Neural crest cell (in vitro differentiated cells): ENCODE measurements at places on chromosomes 5 and 9. TPM values are rescaled to one million over a fixed set of nuclear protein-coding genes. Genes with fewer than 3 reads are reported as not detected.

GRCh38 chr9:5435912-5436311 lies 1.8 kb downstream of the PLGRKT start:
- no peak for DNase-seq

GRCh38 chr5:125189531-125189941 lies 443.1 kb upstream of the ZNF608 start:
- DNase-seq, result no peak

DNA sequence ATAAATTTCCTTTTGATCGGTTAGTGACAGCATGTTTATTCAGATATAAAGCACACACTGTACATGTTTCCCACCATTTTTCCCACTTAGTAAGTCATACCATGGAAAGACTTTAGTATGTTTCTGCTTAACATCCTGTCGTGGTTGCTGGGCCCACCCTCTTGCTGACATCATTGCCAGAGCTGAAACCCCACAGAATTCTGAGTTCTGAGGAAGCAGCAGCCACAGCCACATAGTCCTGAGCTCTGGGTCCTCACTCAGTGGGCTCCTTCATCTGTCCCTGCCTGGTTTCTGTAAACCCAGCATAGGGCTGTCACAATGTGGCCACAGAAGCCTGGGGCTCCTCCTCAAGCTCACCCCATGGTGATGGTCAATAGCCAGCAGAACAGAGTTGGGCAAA lies 441.5 kb downstream of the ENC1 start:
- DNase-seq, result no peak

- no peak for DNase-seq
Measured at GRCh38 chr5:56279291-56279690, 46.2 kb upstream of the ANKRD55 start.

GRCh38 chr5:96742538-96742937 lies 65.2 kb downstream of the ERAP1 start:
- no peak for DNase-seq

- no peak for DNase-seq
Measured at GRCh38 chr9:97981846-97982682, 1.1 kb upstream of the ANP32B start.

GRCh38 chr5:137231540-137231939 lies 267.6 kb downstream of the SPOCK1 start:
- DNase-seq, result no peak

GRCh38 chr9:81824802-81825730 lies 103.2 kb upstream of the SPATA31D4 start:
- DNase-seq, result no peak

- DNase-seq, result peak; percentile 36
Measured at GRCh38 chr9:128203707-128204551, 750 bp downstream of the DNM1 start.

- DNase-seq, result no peak
Measured at GRCh38 chr5:6457592-6457991, 8.9 kb downstream of the UBE2QL1 start.

DNA sequence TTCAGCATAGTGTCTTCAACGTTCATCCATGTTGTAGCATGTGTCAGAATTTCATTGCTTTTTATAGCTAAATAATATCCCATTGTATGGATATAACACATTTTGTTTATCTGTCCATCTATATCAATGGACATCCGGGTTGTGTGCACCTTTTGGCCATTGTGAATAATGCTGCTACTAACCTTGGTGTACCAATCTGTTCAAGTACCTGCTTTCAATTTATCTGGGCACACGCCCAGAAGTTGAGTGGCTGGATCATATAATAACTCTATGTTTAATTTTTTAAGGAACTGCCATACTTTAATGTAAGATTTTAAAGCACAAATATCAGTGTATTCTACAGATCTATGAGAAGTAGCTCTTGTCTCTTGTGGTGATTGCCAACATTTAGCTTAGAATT lies 43.5 kb downstream of the SCAI start:
- no peak for DNase-seq

DNA sequence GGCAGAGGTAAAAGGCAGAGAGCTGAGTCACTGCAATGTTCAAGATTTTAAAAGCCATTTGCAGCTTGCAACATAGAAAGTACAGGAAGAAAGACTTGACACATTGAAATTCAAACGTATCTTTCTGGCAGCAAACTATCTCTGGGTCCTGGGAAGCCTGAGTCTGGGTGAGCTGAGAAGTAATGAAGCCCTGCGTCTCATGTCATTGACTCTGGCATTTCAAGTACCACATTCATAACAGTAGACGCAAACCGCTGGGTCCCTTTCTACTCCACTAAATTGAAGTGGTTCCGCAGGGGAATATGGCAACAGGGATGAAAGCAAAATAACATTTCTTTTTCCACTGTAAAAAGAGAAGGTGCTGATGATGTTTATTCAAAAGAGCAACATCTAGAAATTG lies 694.3 kb downstream of the BRINP1 start:
- DNase-seq, result no peak

DNA sequence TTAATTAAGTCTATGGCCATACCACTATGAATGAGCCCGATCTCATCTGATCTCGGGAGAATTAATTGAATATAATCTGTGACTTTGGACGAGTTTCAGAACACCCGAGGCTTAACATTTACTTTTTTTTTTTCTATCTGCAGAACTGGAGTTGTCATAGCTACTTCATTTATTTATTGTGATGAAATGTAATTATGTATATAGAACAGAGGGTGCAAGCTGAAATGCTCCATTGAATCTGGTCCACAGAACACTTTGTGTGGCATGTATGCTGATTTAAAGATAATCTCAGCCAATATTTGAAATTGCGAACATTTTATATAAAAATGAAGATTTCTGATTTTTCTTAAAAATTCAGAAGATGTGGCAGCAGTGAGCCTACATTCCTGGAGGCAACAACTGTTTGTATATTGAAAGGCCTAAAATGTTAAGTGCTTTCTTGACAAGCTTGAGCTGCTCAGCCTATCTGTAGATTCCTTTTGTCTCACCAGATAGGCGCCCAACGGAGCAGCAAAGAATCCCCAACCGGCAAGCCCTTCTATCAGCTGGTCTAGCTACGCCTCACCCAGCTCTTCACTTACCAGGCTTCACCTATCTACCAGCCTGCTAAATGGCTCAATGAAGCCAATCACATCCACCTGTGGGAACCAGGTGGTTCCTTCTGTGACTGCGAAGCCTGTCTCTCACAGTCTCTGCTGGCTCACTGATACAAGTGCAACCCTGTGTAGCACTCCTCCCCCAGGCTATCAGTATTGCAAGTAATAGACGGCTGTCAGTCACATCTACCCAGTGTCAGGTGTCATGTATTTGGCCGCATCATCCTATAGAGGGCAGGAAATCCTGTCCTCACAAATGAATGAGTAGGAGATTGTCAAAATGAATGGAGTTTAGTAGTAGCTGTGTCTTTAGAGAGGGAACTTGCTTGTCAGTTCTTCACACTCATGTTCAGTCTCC lies 170.6 kb upstream of the MRPS30 start:
- DNase-seq, result no peak

- no peak for DNase-seq
Measured at GRCh38 chr5:62477801-62478200, 65.2 kb downstream of the IPO11 start.

GRCh38 chr5:73619606-73620333 lies 6.2 kb upstream of the ARHGEF28 start:
- DNase-seq, result no peak

GRCh38 chr5:129935626-129936025 lies 31.4 kb downstream of the CHSY3 start:
- no peak for DNase-seq

DNA sequence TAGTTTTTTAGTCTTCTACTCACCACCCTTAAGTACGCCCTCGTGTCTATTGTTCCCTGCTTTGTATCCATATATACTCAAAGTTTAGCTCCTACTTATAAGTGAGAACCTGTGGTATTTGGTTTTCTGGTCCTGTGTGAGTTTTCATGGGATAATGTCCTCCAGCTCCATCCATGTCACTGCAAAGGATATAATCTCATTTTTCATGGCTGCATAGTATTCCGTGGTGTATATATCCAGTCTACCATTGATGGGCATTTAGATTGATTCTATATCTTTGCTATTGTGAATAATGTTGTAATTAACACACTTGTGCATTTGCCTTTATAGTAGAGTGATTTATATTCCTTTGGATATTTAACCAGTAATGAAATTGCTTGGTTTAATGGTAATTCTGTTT lies 579.9 kb downstream of the CDH18 start:
- DNase-seq, result no peak

- DNase-seq, result no peak
Measured at GRCh38 chr5:150519560-150519945, 11.6 kb downstream of the NDST1 start.

DNA sequence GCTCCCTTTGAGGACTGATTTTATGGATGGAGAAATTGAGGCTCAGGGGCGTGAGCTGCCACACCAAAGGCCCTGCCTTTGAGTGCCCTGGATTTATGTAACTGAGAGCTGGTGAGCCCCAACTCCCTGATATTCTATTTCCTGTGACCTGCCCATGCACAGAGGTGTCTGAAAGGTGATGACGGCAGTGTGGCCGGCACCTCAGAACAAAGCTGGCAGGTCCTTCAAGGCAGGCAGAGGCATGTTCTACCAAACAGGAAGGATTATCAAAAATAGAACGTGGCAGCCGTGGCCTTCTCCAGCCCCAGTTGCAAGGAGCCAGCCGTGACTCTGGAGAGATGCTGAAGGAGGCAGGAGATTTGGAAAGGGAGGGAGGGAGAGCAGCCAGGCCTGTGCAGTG lies 36.2 kb downstream of the INSYN2B start:
- DNase-seq, result no peak

GRCh38 chr5:39513236-39513635 lies 88.5 kb upstream of the DAB2 start:
- DNase-seq, result no peak

- no peak for DNase-seq
Measured at GRCh38 chr9:116843863-116844620, 156.9 kb downstream of the TRIM32 start.

DNA sequence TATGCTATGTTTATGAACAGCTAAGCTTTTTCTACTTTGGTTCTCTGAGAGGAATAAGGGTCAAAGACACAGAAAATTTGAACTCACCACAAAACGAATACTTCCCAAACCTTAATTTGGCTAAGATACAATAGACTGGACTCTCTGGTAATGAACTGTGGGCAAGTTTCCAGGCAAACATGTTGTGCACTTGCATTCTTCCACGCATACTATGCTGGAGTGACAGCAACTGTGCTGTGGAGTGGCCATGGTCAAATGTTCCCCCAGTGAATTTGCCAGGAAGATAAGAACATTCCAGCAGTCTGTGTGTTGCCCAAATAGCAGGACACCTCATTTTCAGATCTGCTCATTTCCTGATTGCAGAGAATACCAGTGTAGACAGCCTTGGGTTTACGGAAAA lies 275.3 kb upstream of the IL12B start:
- no peak for DNase-seq

DNA sequence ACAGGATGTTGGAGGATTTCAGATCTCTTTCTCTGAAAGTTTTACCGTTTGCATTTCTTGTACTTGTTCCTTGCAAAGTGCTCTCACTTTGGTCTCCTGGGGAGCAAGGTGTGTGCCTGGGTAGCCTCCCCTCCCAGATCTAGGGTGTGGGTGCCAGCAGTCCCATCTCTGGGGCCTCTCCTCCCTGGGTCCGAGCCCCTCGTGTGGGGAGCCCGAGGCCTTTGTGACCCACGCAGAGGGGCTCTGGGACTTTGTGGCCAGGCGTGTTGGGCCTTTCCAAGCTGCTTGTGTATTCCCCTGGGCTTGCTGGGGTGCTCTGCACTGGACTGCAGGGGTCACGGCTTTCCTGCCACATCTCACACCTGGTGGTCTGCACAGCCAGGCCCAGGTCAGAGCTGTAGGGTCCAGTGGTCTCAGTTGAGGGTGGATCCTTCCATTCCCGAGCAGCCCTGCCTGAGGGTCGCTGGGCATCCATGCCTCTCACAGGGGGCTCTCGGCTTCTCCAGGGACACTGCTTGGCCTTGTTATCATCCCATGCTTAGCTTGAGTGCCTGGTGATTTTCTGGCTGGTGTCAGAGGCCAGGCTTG lies 96.3 kb downstream of the CACNA1B start:
- DNase-seq, result no peak

DNA sequence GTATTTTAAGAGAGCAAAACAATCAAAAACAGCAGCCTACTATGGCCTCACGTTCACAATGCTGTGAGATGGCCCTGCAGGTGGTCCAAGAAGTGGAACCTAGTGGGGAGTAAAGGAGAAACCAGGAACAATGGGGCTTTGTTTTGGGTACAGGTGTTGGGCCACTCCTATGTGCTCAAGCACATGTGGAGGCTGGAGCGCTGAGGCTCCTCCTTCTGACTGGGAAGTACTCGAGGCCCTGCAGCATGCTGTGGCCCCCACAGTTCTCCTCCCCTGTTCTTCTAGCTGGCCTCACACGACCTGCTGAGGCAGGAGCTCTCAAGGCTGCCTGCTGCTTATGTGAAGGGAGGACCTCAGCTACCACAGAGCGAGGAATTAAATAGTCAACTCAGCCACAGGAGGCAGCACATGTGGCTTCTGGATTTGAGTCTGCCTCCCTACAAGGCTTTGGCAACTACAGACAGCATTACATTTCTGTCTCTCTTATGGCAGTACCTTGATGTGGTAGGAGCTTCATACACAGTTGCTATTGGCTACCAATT lies 482.3 kb downstream of the SPOCK1 start:
- no peak for DNase-seq

DNA sequence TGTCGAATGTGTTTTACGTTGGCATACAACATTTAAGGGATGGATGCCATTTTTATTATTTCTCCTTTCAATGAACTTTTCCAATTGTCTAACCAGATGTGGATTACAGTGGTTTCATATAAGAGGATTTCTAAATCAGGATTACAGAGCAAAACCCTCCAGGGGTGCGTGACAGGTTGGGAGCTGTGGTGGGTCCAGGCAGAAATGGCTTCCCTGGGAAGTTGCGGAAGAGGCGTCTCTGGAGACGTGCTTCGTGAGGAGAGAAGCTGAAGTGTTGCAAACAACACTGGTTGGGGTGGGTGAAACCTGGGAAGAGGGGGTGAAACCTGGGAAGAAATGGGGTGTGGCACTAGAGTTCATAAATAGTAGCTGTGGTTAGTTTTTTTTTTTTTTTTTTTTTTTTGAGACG lies 4.5 kb upstream of the RPL26L1 start:
- DNase-seq, result no peak

DNA sequence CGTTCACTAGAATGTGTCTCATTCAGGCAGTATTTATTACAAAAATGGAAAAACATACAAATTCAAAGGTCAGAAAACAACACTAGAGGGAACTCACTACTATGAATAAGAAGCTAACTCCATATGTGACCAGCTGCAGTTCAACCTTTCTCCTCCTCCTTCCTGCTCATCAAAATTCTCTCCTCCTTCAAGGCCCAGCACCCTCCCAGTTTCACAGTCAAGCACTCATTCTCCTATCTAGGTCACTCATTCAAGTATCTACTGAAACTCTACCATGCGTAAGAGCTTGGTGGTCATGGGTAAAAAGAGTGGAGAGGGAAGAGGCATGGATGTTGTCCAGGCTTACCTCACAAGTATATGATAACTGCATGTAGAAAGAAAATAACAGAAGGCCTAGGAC lies 27.7 kb downstream of the ECPAS start:
- no peak for DNase-seq

- DNase-seq, result no peak
Measured at GRCh38 chr5:86977190-86977589, 290.5 kb upstream of the RASA1 start.

The BSPRY gene
- not detected in 2 replicates for total RNA-seq

The ANKRD18A gene
- 4.8 and 7.6 TPM in 2 replicates for total RNA-seq

The GNA14 gene
- not detected in 2 replicates for total RNA-seq

The BHMT2 gene
- total RNA-seq, result not detected in 2 replicates

The OXCT1 gene
- 30.2 and 33.0 TPM in 2 replicates for total RNA-seq

The REEP2 gene
- 55.1 and 59.2 TPM in 2 replicates for total RNA-seq

The PLEKHG4B gene
- 21.7 and 22.0 TPM in 2 replicates for total RNA-seq

The HOMER1 gene
- total RNA-seq, result 28.1 and 29.3 TPM in 2 replicates

The TCOF1 gene
- 91.1 and 96.0 TPM in 2 replicates for total RNA-seq

The S100Z gene
- total RNA-seq, result not detected in 2 replicates

The FYB1 gene
- total RNA-seq, result not detected in 2 replicates
